Activated CD4-positive, alpha-beta T cell treated with anti-CD3 and anti-CD28 coated beads for 1 hour (primary cell): ENCODE measurements at places on chromosomes 4 and X.
A peak's percentile ranks its signal among the peaks of the same experiment; 100 is the strongest.

- DNase-seq, result no peak
These were observed 40.2 kb downstream of the KDM5C start for GRCh38 chrX:53184836-53185235.

GRCh38 chr4:155367608-155368007, 9.2 kb downstream of the MAP9 start:
- DNase-seq, result no peak

DNA sequence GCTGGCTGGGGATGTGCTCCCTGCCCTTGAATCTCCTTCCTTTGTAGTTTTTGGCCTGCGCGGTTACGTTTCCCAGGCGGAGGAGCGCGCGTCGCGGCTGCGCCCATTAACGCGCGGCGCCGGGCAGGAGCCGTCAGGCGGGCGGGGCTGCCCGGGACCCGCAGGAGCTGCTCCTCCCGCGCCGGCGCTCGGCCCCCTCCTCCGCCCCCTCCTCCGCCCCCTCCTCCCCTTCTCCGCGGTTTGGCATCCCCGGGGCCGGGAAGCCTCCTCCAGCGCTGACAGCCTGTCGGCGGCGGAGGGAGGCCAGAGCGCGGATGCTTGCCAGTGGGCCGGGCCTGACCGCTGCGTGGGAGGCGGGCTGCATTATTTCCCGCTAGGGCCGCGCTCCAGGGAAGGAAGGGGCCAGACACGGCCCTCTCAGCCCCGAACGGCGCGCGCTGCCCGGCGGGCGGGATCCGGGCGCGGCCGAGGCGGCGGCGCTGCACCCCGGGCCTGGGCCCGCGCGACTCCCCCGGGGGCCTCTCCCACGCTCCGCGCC, at the start of gene DCLK2:
Gene DCLK2 (plus strand): TSS at position 405 of the 538 bp plus-strand sequence. CDS start 583 bp downstream, outside the sequence.
- no peak for DNase-seq

- no peak for DNase-seq
These were observed 189.1 kb upstream of the RBPJ start for GRCh38 chr4:26131711-26132110.

DNA sequence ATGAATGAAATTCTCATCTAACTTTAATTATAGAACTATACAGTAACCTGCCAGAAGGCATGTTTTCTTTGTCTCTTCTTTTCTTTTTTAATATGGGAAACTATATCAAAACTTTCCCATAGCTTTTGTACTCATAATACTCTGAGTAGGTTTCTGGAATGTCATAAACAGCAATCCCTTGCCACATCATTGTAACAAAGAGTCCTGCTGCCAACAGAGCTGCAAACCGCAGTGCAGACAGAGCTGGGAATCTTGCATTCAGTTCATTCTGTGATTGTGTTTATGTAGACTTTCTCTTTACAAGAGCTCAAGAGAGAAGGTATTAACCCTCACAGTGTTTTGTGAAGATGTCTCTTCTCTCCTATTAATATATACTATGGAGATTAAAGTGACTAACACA, 304.4 kb upstream of the SLIT2 start:
- no peak for DNase-seq

- DNase-seq, result no peak
These were observed 6.2 kb upstream of the MAN2B2 start for GRCh38 chr4:6568689-6569332.

DNA sequence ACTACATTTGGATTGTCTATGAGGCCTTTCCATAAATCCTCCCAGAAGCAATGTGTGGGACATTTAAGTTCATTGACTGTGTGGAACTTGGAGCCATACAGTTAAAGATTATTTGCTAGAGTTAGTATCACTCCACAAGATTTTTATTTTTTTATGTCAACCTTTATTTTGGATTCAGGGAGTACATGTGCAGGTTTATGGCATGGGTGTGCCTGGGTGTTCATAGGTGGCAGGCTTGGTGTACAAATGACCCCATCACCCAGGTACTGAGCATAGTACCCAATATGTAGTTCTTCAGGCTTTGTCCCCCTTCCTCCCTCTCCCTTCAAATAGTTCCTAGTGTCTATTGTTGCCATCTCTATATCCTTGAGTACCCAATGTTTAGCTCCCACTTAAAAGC, 199.8 kb upstream of the ZFP42 start:
- no peak for DNase-seq

- no peak for DNase-seq
These were observed at the start of gene PALLD for GRCh38 chr4:168496834-168497233. Gene PALLD, plus strand, starts transcription at chr4:168497052.

- no peak for DNase-seq
These were observed 76.2 kb upstream of the PLAC1 start for GRCh38 chrX:134734466-134734952.

DNA sequence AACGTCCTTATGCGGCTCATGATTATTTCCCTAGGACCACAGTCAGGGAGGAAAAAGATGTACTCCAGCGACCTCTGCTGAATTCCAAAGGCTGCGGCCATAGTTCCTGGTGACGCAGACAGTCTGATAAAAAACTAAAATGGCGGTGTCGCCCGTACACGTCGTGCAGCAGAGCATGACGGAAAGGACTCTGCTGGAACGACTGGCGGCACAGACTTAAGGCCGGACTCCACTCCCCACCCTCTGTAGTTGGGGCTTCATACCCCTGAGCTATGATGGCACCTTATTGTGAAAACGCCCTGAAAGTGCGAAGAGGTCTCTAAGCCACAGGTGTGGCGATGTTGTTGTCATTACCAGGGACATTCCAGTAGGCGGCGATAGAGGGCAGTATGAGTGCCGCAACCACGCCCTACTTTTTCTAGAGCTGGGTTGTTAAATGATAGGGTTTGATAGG, 90.0 kb upstream of the EDA2R start:
- DNase-seq, result peak; percentile 19

- no peak for DNase-seq
These were observed at the start of gene MAGEE2 for GRCh38 chrX:75784680-75785491. Gene MAGEE2, minus strand, starts transcription at chrX:75785254. Its CDS starts 203 bp downstream, at chrX:75785051.

DNA sequence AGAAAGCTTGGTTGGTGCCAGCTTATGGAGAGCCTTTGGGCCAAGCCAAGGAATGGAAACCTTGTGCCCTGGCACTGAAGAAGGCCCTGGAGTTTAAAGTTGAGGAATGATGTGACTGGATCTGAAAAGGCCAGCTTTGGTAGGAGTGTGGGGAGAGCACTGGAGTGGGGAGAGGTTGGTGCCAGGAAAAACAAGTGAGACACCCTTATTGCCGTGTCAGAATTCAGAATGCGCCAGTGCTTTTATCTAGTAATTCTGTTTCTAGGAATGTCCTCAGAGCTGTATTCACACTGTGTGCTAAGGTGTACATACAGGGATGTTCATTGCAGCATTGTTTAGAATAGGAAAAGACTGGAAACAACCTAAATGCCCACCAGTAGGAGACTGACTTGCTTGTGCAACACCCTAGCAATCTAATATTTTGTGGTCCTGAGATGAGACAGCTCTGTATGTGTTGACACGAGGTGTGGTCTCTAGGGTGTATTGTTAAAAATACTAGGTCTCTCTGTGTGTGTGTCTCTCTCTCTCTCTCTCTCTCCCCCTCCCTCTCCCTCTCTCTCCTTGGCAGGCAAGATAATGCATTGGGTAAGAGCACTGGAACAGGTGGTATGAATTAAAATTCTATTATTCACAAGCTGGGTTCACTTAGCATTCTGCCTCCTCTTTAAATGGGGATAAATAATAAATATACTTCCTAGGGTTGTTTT, 107.8 kb downstream of the GATB start:
- no peak for DNase-seq

GRCh38 chrX:53288189-53288588, 6.8 kb upstream of the IQSEC2 start:
- DNase-seq, result no peak

DNA sequence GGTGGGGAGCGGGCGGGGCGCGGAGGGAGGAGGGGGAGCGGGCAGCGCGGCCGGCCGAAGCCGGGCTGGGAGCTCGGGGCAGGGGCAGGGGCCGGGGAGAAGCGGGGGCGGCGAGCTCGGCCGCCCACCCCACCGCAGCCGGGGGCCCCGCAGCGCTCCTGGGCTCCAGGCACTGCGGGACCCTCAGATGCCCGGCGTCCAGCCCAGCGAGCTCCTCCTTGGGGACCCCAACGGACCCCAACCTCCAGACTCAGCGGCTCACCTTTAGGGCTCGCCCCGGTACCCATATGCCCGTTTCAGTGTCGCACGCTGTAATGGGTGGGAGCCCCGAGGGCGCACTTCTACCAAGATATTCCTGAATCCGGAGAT, 357 bp upstream of the ADGRG2 start:
- DNase-seq, result no peak

- no peak for DNase-seq
These were observed 35.4 kb downstream of the IGFBP7 start for GRCh38 chr4:57074744-57075143.

DNA sequence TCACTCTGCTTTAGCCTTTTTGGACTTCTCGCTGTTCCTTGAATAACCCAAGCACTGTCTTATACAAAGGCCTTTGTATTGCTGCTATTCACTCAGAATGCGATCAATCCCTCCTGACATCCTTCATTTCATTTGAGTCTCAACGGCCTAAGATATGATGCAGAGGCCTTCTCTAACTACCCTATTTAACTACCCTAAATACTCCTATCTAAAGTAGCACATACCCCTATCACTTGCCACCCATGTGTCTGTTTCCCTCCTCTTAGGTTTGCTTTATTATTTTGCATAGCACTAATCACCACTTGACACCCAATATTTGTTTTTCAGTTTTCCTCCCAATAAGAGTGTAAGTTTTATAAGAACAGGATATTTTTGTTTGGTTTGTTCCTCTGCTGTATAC, 42.3 kb upstream of the ACSL4 start:
- no peak for DNase-seq

DNA sequence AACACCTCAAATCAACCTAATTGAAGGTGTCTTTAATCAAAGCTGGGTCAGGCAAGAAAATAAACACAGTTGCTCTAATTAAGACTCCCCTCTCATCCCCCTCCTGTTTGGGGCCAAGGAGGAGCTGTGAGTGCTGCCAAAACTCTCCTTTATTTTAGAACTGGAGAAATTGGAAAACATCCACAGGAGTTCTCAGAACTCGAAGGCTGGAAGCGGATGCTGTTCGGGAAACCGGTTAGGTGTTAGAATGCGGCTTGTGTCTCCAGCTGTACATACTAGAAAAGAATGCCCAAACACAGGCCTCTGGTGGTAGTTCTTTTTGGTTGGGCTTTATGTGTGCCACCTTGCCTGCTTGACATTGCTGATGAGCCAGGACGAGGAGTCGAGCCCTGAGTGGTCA, 118.2 kb downstream of the GPR143 start:
- DNase-seq, result no peak

DNA sequence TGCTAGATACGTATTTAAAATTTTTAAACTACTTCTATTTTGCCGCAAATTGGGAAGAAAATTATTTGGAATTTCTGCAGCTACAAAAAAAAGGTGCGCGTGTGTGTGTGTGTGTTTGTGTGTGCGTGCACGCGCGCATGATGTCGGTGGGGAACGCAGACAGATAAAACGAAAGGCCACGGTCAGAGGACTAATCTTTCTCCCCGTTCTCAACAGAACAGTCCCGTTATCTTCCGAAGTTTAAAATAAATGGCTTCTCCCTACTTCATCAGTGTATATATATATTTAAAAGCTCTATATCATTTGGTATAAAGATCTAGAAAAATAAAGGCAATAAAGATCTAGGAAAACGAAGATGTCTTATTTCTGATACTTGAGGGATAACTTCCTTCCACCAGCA, 1.5 kb downstream of the MGARP start:
- no peak for DNase-seq

DNA sequence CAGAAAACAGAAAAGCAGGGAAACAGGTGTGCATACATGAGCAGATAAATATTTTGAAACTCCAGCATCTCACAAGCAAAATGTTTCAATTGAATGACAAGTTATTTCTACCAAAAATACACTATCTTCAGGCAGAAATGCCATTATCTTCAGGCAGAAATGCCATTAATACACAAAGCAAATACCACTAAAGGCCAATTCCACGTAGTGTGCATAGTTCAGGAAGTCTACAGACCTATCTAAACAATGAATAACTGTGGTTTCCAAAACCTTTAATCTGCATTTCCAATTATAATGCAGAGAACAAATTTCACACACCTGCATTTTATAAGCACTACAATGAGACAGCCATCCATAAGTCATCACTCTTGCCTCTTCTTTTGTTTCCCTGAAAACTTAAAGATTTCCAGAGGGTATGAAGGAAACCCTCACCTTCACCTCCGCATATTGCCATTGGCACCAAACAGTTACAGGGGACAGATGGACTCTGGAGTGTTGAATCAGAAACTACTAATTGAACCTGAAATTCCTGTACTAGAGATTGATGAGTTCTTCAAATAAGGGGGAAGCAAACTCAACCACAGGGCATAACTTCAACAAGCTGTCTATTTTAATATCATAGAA, 179.0 kb downstream of the PDGFC start:
- no peak for DNase-seq

- no peak for DNase-seq
These were observed 25.0 kb upstream of the DGKK start for GRCh38 chrX:50495616-50496015.

GRCh38 chr4:101331017-101331416, 16.3 kb downstream of the PPP3CA start:
- no peak for DNase-seq

- no peak for DNase-seq
These were observed 10.2 kb downstream of the ARAF start for GRCh38 chrX:47571215-47571614.

GRCh38 chrX:49309401-49309981, 6.0 kb downstream of the GAGE10 start:
- DNase-seq, result no peak
